ENCODE measurements at places on chromosomes 5 and 9. TPM values are rescaled to one million over a fixed set of nuclear protein-coding genes. Genes with fewer than 3 reads are reported as not detected.

DNA sequence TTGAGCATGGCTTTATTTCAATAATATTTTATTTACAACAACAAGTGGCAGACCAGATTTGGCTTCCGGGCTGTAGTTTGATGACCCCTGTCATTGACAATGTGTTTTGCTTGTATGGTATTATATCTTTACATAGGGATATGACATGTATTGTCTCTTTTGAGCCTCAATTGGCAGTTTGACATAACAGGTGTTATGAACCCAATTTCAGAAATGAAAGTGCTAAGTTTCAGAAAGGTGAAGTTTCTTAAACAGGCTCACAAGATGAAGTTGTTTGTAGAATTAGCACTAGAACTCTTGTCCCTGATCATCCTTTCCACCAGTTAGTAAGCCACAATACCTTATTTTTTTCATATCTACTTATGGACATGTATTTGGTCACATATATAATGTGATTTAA is 303.0 kb upstream of the GRIA1 start:
- no peak overlapping the region for H3K27ac ChIP-seq
- no peak overlapping the region for H3K4me3 ChIP-seq
- no peaks in the 10 kb centered on the region for H3K4me1 ChIP-seq

GRCh38 chr5:68110894-68111293 is 104.7 kb upstream of the PIK3R1 start:
- H3K36me3 ChIP-seq, result no peaks in the 10 kb centered on the region
- no peak for DNase-seq
- no peak overlapping the region for H3K4me3 ChIP-seq
- H3K27ac ChIP-seq, result no peak overlapping the region
- H3K4me1 ChIP-seq, result no peaks in the 10 kb centered on the region

GRCh38 chr5:138077064-138077696 is 6.7 kb upstream of the WNT8A start:
- H3K27me3 ChIP-seq, result no peaks in the 10 kb centered on the region
- peaks cover 21% of the 10 kb centered on the region for H3K4me1 ChIP-seq
- DNase-seq, result peak; percentile 75
- no peaks in the 10 kb centered on the region for H3K36me3 ChIP-seq
- H3K27ac ChIP-seq, result no peak overlapping the region

DNA sequence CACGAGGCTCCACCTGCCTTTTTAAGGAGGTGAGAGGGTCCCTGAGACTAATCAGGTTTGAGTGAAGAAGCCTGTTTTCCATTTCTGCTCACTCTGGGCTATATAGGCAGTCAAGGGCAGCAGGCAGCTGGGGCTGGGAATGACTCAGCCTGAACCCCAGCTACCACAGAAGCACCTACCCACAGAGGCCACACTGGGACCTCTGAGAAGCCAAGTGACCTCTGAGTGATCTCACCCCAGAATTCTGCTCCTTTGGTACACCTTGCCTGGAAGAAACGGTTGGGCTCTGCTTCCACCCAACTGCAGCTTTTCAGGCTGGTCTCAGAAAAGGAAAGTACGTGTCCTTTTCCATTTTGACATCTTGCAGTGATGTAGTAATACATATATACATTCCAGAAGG is 6.8 kb downstream of the FAM219A start:
- H3K4me3 ChIP-seq, result no peak overlapping the region
- H3K4me1 ChIP-seq, result no peaks in the 10 kb centered on the region
- no peaks in the 10 kb centered on the region for H3K27me3 ChIP-seq
- DNase-seq, result no peak
- H3K27ac ChIP-seq, result no peak overlapping the region
- H3K36me3 ChIP-seq, result no peaks in the 10 kb centered on the region

DNA sequence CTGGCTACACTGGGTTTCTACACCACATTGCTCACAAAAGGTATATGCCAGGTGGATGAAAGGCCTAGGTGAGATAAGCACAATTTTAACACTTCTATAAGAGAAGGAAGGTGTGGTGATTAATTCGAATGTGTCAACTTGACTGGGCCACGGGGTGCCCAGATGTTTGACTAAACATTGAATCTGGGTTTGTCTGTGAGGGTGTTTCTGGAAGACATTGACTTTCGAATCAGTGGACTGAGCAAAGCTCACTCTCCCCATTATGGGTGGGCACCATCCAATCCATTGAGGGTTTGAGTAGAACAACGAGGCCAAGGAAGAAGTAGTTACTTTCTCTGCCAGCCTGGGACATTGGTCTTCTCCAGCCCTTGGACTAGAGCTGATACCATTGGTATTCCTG is 78.2 kb upstream of the COL5A1 start:
- DNase-seq, result no peak
- no peaks in the 10 kb centered on the region for H3K27me3 ChIP-seq
- no peaks in the 10 kb centered on the region for H3K36me3 ChIP-seq
- no peak overlapping the region for H3K4me3 ChIP-seq
- H3K27ac ChIP-seq, result no peak overlapping the region

GRCh38 chr5:34501016-34501415 is 155.1 kb upstream of the RAI14 start:
- no peak overlapping the region for H3K4me3 ChIP-seq
- H3K4me1 ChIP-seq, result peaks cover 17% of the 10 kb centered on the region
- DNase-seq, result no peak
- H3K27me3 ChIP-seq, result no peaks in the 10 kb centered on the region

DNA sequence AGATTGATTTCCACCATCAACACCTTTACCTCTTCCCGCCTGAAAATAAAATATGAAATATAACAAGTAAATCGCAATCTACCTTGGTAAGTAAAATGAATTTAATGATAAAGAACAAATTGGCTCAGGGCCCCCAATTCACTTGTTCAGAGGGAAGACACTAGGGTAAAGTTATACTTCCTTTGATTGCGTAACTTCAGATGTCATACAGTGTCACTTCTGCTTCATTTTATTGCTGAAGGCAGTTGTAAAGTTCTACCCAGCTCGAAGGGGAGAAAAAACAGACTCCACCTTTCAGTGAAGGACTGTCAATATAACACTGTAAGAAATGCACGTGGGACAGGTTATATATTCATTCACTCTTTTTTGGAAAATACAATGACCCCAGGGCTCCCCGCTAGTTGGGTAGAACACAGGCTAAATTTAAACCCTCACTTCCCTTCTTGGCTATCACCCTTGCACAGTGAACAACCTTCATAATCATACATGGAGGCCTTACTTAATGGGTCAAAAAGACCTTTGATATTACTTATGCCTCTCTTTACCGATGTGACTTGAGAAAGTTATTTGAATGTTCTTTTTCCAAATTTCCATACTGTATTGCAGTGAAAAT is 848.8 kb downstream of the MAT2B start:
- no peak overlapping the region for H3K27ac ChIP-seq
- no peak for DNase-seq
- no peaks in the 10 kb centered on the region for H3K36me3 ChIP-seq
- H3K4me1 ChIP-seq, result peaks cover 15% of the 10 kb centered on the region

DNA sequence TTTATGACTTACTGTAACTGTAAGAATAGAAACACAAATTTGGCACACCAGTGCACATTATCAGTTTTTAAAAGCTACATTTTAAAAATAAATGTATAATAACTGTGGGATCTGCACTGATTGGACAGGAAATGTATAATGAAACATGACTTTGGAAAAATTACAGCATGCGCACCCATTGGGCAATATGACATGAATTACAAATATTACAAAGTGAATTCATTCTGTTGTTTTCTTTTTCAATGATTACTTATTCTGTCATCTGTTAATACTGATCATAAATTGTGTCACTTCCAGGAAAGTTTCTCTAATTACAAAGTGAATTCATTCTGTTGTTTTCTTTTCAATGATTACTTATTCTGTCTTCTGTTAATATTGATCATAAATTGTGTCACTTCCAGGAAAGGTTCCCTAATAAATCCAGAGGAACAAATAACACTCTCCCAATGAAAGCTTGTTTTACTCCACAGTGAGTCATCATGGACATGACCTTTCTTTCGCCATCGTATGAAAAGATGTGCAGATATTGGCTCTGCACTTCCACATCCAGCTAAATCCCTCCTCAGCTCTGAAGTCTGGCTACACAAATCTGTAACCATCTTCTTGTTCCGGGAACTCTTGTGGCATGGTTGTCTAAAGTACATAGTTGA is 297.0 kb upstream of the HAPLN1 start:
- no peaks in the 10 kb centered on the region for H3K27me3 ChIP-seq
- no peaks in the 10 kb centered on the region for H3K4me1 ChIP-seq
- H3K4me3 ChIP-seq, result no peak overlapping the region
- no peaks in the 10 kb centered on the region for H3K36me3 ChIP-seq
- no peak for DNase-seq
- H3K27ac ChIP-seq, result no peak overlapping the region

DNA sequence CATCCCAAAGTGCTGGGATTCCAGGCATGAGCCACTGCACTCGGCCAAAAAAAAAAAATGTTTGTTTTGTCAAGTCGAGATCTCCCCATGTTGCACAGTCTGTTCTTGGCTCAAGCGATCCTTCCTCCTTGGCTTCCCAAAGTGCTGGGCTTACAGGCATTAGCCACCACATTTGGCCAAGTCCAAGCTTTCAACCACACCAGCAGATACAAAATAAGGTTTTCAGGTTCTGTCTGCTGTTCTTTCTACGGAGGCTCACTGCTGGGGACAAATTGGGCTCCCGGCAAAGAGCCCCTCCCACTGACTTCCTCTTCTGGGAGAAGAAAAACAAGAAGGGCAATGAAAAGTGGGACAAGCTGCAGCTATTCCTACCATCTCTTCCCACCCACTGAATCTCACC is 37.6 kb upstream of the GGTA1 start:
- H3K4me3 ChIP-seq, result no peak overlapping the region
- no peaks in the 10 kb centered on the region for H3K27me3 ChIP-seq
- H3K36me3 ChIP-seq, result no peaks in the 10 kb centered on the region
- no peaks in the 10 kb centered on the region for H3K4me1 ChIP-seq
- H3K27ac ChIP-seq, result no peak overlapping the region

- peak overlapping the region; percentile 77 for H3K27ac ChIP-seq
- H3K36me3 ChIP-seq, result no peaks in the 10 kb centered on the region
- no peak overlapping the region for H3K4me3 ChIP-seq
- no peaks in the 10 kb centered on the region for H3K27me3 ChIP-seq
Observed at GRCh38 chr5:76528547-76529331, 94.5 kb downstream of the F2RL2 start.

- H3K27ac ChIP-seq, result no peak overlapping the region
- DNase-seq, result no peak
- no peaks in the 10 kb centered on the region for H3K27me3 ChIP-seq
- no peaks in the 10 kb centered on the region for H3K4me1 ChIP-seq
Observed at GRCh38 chr9:34170237-34170991, 8.4 kb upstream of the UBAP1 start.

GRCh38 chr5:158731014-158731413 is 368.7 kb downstream of the EBF1 start:
- H3K4me1 ChIP-seq, result no peaks in the 10 kb centered on the region
- no peaks in the 10 kb centered on the region for H3K27me3 ChIP-seq
- H3K27ac ChIP-seq, result no peak overlapping the region
- no peaks in the 10 kb centered on the region for H3K36me3 ChIP-seq

DNA sequence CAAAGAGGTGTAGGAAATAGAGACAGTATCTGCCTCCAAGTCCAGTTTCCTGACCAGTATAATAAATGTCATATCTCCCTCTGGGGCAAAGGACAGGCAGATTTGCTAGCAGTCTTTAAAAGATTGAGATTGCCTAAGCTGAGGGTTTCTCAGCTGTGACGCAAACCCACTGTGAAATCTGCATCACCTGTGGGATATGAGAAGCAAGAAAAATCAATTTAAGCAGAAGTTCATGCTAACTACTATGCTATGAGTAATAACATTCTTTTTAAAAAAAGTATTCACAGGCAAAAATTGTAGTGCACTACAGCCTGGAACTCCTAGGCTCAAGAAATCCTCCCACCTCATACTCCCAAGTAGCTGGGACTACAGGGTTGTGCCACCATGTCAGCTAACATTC is 168.1 kb upstream of the POC5 start:
- no peaks in the 10 kb centered on the region for H3K36me3 ChIP-seq
- no peak for DNase-seq
- no peaks in the 10 kb centered on the region for H3K27me3 ChIP-seq
- no peak overlapping the region for H3K27ac ChIP-seq

GRCh38 chr5:38420691-38421390 is 135.6 kb downstream of the LIFR start:
- no peaks in the 10 kb centered on the region for H3K4me1 ChIP-seq
- no peaks in the 10 kb centered on the region for H3K36me3 ChIP-seq
- H3K27ac ChIP-seq, result no peak overlapping the region
- DNase-seq, result peak; percentile 65
- no peak overlapping the region for H3K4me3 ChIP-seq

GRCh38 chr5:40484495-40484894 is 195.2 kb upstream of the PTGER4 start:
- H3K27ac ChIP-seq, result no peak overlapping the region
- H3K4me1 ChIP-seq, result no peaks in the 10 kb centered on the region
- H3K36me3 ChIP-seq, result no peaks in the 10 kb centered on the region
- DNase-seq, result no peak
- H3K4me3 ChIP-seq, result no peak overlapping the region

- no peaks in the 10 kb centered on the region for H3K4me1 ChIP-seq
- H3K36me3 ChIP-seq, result no peaks in the 10 kb centered on the region
- no peak overlapping the region for H3K27ac ChIP-seq
- H3K27me3 ChIP-seq, result no peaks in the 10 kb centered on the region
- DNase-seq, result no peak
- no peak overlapping the region for H3K4me3 ChIP-seq
Observed at GRCh38 chr5:74367934-74368333, 272.6 kb downstream of the ENC1 start.

DNA sequence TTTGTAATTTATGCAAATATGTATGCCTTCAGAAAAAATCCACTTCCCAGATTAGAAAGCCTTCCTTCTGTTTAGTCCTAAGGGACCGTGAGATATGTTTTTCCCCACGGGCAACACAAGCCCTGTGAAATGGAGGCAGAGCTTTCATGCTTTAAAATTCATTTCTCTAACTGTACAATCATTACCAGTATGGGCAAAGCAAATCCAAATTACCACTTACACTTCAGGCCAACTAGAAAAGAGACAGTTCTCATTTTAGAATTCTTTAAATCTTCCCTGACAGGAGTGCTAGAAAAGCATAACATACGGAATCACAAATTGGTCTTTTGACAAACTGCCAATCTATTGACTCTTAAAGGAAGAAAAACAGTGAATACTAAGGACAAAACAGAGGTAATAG is 20.5 kb upstream of the TNPO1 start:
- H3K27ac ChIP-seq, result no peak overlapping the region
- no peak overlapping the region for H3K4me3 ChIP-seq
- no peaks in the 10 kb centered on the region for H3K36me3 ChIP-seq
- peaks cover 7% of the 10 kb centered on the region for H3K4me1 ChIP-seq
- H3K27me3 ChIP-seq, result no peaks in the 10 kb centered on the region
- DNase-seq, result no peak

The PCDHGA11 gene
- total RNA-seq, result 1.2 TPM

The FRRS1L gene
- total RNA-seq, result 0.30 TPM

The GTF3C4 gene
- total RNA-seq, result 24.1 TPM

The RALGDS gene
- 18.7 TPM for total RNA-seq

The GAPT gene
- total RNA-seq, result not detected

The PHYHD1 gene
- total RNA-seq, result 0.59 TPM

The COL15A1 gene
- not detected for total RNA-seq

The STRBP gene
- 43.5 TPM for total RNA-seq

The HACD4 gene
- not detected for total RNA-seq

The UBE2QL1 gene
- not detected for total RNA-seq

The GLRA1 gene
- total RNA-seq, result not detected

Data from Caco-2 (cell line).